ENCODE measurements at places on chromosomes 11 and 22. TPM values are rescaled to one million over a fixed set of nuclear protein-coding genes. Genes with fewer than 3 reads are reported as not detected.

The TEAD1 gene
- 103 TPM for total RNA-seq

The APOL1 gene
- not detected for total RNA-seq

- no peak for DNase-seq
These were observed 14.2 kb upstream of the VSIG10L2 start for GRCh38 chr11:125931668-125932067.

DNA sequence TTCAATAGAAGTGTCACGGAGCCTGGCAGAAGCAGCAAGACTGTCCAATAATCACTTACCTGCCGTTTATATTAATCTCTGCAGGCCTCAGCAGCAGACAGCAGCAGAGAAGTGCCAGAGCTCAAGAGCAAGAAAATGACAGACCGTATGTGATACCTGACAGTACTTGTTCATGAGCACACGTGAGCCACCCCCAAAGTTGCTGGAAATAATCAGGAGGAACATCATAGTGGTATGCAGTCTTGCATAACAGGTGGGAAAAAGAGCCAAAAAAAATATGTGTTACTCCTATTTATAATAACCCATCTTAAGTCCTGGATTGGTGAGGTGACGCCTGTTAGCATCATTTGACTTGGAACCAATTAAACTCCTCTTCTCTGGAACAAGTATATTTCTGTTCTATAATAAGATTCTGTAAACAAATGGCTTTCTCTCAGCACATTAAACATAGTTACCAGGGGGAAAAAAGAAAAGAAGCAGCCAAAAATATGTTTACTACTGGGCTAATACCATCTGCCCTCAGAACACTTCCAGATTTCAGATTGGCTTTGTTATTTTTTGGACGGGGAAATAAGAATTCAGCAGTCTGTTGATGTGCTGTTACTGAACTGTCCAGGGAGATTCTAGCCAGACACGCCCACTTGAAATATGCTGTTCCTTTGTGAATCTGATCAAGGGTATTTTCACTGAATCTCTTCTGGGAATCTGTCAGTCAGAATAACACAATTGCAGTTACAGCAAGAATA, 7.9 kb upstream of the SLN start:
- no peak for DNase-seq

- no peak for DNase-seq
These were observed 12.3 kb downstream of the CAT start for GRCh38 chr11:34451053-34451452.

Measured in GM23338 (cell line).